ENCODE measurements at places on chromosomes 7 and 10. TPM values are rescaled to one million over a fixed set of nuclear protein-coding genes. Genes with fewer than 3 reads are reported as not detected.

The CYP2C19 gene
- not detected for total RNA-seq

The AKR1C4 gene
- total RNA-seq: not detected

The GDF2 gene
- total RNA-seq: not detected

The AKR1B15 gene
- not detected for total RNA-seq

The INA gene
- total RNA-seq: 0.18 TPM

The SDK1 gene
- total RNA-seq: 0.81 TPM

The SPDYE1 gene
- total RNA-seq: not detected

The CTNNA3 gene
- not detected for total RNA-seq

The C10orf90 gene
- total RNA-seq: not detected

The ELFN1 gene
- total RNA-seq: 1.2 TPM

The ZNF117 gene
- total RNA-seq: 7.8 TPM

The CPN1 gene
- total RNA-seq: not detected

The ZNF425 gene
- total RNA-seq: 1.9 TPM

The NPSR1 gene
- total RNA-seq: not detected

The ETV1 gene
- total RNA-seq: 5.4 TPM

The ATOH7 gene
- not detected for total RNA-seq

The NPY gene
- total RNA-seq: not detected

The ACHE gene
- 0.18 TPM for total RNA-seq

The ATRNL1 gene
- total RNA-seq: 0.47 TPM

The TRIP6 gene
- total RNA-seq: 64.1 TPM

The C7orf33 gene
- not detected for total RNA-seq

The CFAP46 gene
- total RNA-seq: 2.3 TPM

The OR2A5 gene
- total RNA-seq: not detected

The DOCK1 gene
- 108 TPM for total RNA-seq

The DDC gene
- not detected for total RNA-seq

The ORC5 gene
- 22.4 TPM for total RNA-seq

The HOXA13 gene
- not detected for total RNA-seq

The CCL24 gene
- 0.28 TPM for total RNA-seq

The ST8SIA6 gene
- 0.72 TPM for total RNA-seq

The CYP3A4 gene
- total RNA-seq: not detected

The AUTS2 gene
- total RNA-seq: 1.1 TPM

All from endothelial cell of coronary artery (primary cell).